ENCODE measurements at places on chromosomes 6 and 20. TPM values are rescaled to one million over a fixed set of nuclear protein-coding genes. Genes with fewer than 3 reads are reported as not detected.

Gene ACTR5
- 6.4 TPM for polyA plus RNA-seq

Gene KCNK5
- polyA plus RNA-seq, result not detected

Gene UBR2
- 10.9 TPM for polyA plus RNA-seq

Gene HRH3
- polyA plus RNA-seq, result not detected

Gene C6orf58
- polyA plus RNA-seq, result not detected

Gene KIFC1
- polyA plus RNA-seq, result 9.4 TPM

Gene PAK5
- polyA plus RNA-seq, result not detected

Gene EGFL8
- 15.2 TPM for polyA plus RNA-seq

Gene MLN
- polyA plus RNA-seq, result 0.55 TPM

Gene IYD
- not detected for polyA plus RNA-seq

Gene C6orf141
- polyA plus RNA-seq, result 0.98 TPM

Gene SLC35A1
- polyA plus RNA-seq, result 30.8 TPM

Gene MEI4
- 0.15 TPM for polyA plus RNA-seq

Gene GNMT
- polyA plus RNA-seq, result 1.3 TPM

Gene MAFB
- 2.3 TPM for polyA plus RNA-seq

Gene DLL1
- polyA plus RNA-seq, result 5.3 TPM

Gene GPX5
- polyA plus RNA-seq, result 3.6 TPM

Gene ERMARD
- polyA plus RNA-seq, result 32.4 TPM

Gene PRR18
- polyA plus RNA-seq, result 0.33 TPM

Gene SLC35D3
- polyA plus RNA-seq, result 3.8 TPM

Gene SIRPB1
- not detected for polyA plus RNA-seq

Gene POM121L2
- polyA plus RNA-seq, result not detected

Gene HTR1B
- polyA plus RNA-seq, result 0.97 TPM

Gene GMNN
- 82.7 TPM for polyA plus RNA-seq

Gene PARD6B
- 20.4 TPM for polyA plus RNA-seq

Gene TAGAP
- polyA plus RNA-seq, result not detected

Gene PTK7
- 75.8 TPM for polyA plus RNA-seq

Gene PSORS1C1
- polyA plus RNA-seq, result not detected

Gene ELOVL4
- polyA plus RNA-seq, result 12.9 TPM

Gene EDEM2
- polyA plus RNA-seq, result 66.2 TPM

Gene KIF25
- 1.2 TPM for polyA plus RNA-seq

Gene FERMT1
- 9.6 TPM for polyA plus RNA-seq

Gene PRR3
- polyA plus RNA-seq, result 14.7 TPM

Gene ZBTB46
- polyA plus RNA-seq, result 24.1 TPM

Gene BPIFB1
- not detected for polyA plus RNA-seq

Gene GPSM3
- polyA plus RNA-seq, result 17.4 TPM

Gene APCDD1L
- polyA plus RNA-seq, result 1.4 TPM

Gene IL20RA
- polyA plus RNA-seq, result 3.5 TPM

Gene CCND3
- polyA plus RNA-seq, result 43.1 TPM

Gene SMLR1
- not detected for polyA plus RNA-seq

Gene TRMT11
- 67.6 TPM for polyA plus RNA-seq

Gene MAPK13
- 1.1 TPM for polyA plus RNA-seq

Gene FAM83C
- not detected for polyA plus RNA-seq

Gene RAB44
- polyA plus RNA-seq, result not detected

Gene CD93
- polyA plus RNA-seq, result 0.04 TPM

Gene FRK
- 1.0 TPM for polyA plus RNA-seq

Gene OLIG3
- polyA plus RNA-seq, result not detected

Gene TCP11
- not detected for polyA plus RNA-seq

Data from cardiac muscle cell (in vitro differentiated cells and primary cell).